NCI-H2171 (cell line): ENCODE measurements at places on chromosomes 11 and 22.

DNA sequence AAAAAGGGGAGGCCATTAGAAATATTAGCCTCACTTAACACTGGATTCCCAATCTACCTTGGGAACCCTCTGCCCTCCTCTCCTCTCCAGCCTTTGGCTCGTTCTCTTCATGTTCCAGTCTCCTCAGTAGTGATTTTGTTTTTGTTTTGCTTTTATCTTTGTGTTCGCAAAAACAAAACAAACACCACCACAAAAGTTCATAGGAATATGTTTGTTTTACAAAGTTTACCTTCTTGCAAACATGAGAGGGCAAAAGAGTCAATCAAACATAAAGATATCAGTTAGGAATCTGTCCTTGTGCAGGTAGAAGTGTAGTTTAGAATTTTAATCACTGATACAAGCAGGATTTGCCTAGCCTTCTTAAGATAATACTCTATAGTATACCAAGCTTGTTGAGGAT lies 179.7 kb upstream of the GUCY1A2 start:
- no peak for DNase-seq

GRCh38 chr22:35812600-35812999 lies 94.9 kb downstream of the APOL5 start:
- no peak for DNase-seq

DNA sequence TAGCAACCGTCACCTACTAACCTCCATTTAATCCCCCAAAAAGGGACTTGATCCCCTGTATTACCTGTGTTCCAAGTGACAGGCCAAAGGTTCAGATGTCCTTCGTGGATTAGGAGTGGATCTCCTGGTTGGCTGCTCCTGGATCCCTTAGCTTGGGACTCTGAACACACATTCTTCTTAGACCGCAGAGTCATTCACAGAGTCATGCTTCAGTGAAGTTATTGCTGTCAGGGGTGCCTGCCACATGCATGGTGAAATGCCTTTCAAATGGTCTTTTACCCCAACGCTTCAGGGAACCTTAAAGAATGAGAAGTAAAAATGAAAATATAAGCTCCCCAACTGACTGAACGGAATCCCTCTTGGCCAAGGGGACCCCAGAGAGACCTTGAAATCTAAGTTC lies 49.1 kb downstream of the ADAMTS8 start:
- no peak for DNase-seq

DNA sequence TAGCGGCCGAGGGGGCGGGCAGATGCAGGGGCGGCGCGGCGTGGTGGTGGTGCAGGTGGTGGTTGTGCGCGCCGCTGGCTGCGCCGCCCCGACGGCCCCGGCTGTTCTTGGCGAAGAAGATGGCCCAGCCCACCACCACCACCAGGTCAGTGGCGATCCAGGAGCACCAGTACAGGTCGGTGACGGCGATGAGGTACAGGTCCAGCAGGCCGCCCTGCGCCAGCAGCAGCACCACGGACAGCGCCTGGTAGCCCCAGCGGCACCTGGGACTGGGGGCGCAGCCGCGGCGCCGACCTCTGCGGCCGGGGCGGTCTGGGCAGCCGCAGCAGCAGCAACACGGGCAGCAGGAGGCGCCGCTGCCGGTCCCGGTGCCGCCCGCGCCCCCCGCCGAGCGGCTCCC lies 879 bp downstream of the TMEM121B start:
- DNase-seq: no peak

- DNase-seq: no peak
These were observed 9.0 kb upstream of the ZBTB44 start for GRCh38 chr11:130323452-130324450.

- DNase-seq: no peak
These were observed 24.5 kb upstream of the RAB1B start for GRCh38 chr11:66243782-66244535.

DNA sequence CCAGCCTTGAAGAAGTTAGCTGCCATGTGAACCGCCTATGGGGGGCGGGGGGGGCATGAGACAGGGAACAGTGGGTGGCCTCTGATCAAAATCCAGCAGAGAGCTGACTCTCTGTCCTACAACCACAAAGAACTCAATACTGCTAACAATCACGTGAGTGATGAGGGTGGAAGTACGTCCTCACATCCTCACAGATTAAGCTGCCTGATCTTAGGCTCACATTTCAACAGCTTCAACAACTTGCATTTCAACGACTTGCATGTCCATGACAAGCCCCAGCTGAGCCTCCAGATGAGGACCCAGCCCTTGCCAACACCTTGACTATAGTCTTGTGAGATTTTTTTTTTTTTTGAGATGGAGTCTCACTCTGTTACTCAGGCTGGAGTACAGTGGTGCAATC lies 51.6 kb downstream of the CLMP start:
- DNase-seq: no peak

DNA sequence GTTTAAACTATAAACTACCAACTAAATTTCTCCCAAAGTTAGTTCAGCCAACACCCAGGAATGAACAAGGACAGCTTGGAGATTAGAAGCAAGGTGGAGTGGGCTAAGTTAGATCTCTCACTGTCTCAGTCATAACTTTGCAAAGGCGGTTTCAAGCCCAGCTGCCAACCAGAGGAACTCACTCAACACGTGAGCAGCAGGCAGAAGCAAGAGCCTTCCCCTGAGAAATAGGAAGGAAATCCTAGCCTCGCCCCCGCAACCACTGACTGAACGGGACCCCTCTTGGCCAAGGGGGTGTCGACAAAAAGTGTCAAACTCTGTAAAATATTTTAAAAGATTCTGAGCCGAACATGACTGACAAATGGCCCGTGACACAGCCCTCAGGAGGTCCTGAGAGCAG lies 4.4 kb upstream of the KRTAP5-9 start:
- DNase-seq: no peak
